Activated CD4-positive, alpha-beta T cell treated with anti-CD3 and anti-CD28 coated beads, Interleukin-2, amount 10 ng/mL, durations not matched to agents 7 days and 5 days (primary cell): ENCODE measurements at places on chromosomes 2 and 18. TPM values are rescaled to one million over a fixed set of nuclear protein-coding genes. Genes with fewer than 3 reads are reported as not detected.

DNA sequence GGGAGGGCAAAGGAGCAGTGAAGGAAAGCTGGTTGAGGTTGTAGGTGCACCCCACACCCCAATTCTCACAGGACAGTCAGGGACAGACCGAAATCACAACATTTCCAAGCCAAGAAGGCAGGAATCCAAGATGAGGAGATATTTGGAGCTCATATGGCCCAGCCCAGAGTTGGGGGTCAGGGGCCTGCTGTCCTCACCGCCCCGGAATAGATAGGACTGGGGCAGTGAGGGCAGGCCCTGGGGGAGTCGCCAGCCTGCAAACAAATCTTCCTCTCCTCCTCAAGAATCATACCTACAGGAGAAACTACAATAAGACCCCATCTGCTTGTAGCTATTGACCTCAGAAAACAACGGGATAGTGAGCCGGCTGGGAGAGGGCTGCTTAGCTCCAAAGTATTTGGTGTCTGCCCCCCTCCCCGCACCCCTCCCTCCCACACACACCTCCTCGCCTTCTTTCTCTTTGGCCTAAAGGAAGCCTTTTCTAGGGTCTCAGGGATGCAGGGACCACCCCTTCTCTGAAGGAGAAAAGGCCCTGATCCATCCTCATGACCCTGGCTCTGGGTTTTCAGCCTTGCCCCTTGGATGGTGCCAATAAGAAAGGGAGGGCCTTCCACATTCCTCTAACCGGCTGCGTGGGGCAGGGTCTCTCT lies 3.8 kb downstream of the EN1 start:
- no peak for DNase-seq

DNA sequence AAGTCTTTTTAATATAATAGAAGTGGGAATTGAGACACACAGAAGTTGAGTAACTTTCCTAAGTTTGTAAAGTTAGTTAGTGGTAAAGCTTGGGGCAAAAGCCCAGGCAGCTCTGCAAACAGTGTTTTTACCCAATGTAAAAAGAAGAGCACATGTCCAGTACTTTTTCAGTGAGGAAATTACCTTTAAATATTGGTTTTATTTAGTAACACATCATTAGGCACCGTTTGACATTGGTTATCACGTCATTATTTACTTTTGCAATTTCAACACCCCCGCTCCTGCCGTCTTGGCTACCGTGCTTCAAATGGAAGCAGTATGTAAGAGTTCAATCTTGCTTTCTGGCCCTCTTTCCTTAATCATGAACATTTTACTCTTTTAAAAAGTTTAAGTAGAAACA lies 807.9 kb downstream of the EPHA4 start:
- DNase-seq: no peak

DNA sequence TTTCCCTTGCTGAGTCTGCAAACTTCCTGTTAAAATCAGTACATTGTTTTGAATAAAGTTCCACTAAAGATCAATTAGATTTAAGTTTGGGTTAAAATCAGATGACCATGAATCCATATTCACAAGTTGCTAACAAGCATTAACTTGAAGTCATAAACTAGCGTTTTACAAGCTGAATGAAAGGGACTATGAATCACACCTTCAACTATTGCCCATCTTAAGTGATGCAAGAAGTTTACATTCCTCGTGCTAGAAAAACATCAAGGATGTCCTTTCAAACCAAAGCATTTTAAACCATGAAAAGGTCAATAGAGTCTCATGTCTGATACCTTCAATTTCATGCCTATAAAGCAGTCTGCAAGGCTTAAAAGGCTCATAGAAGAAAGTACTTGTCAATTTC lies 257.2 kb upstream of the SYT4 start:
- no peak for DNase-seq

HOXD4 gene
- not detected for total RNA-seq

MAPRE2 gene
- 61.9 TPM for total RNA-seq
